ENCODE measurements at places on chromosomes 3 and 15. TPM values are rescaled to one million over a fixed set of nuclear protein-coding genes. Genes with fewer than 3 reads are reported as not detected.

GRCh38 chr15:50860824-50861223, 47.7 kb upstream of the AP4E1 start:
- no peak for DNase-seq
- no peak overlapping the region for H3K4me3 ChIP-seq
- H3K27ac ChIP-seq: no peak overlapping the region
- H3K4me1 ChIP-seq: peaks cover 12% of the 10 kb centered on the region
- H3K27me3 ChIP-seq: no peaks in the 10 kb centered on the region

DNA sequence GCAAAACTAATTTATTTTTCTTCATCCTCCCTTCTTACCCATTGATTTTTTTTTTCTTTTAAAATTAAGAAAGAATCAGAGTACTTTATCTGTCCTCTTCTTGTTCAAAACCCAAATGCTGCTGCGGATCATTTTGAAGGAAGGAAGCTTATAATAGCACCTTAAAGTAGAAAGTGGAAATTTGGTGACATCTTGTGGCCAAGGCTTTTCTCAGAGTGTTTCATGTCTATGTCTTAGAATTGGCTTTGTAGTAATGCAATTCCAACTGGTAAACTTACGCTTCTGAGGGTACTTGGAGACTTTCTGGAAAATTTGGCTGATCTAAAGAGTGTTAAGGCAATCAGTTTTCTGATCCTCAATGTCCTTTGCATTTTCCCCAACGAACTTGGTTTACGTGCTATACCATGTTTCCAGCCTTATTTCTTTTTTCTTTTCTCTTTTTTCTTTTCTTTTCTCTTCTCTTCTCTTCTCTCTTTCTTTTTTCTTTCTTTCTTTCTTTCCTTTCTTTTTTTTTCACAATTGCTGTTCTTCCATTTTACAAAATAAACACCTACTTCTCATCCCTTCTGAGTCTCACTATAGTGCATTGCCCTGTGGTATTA, 30.7 kb downstream of the C3orf38 start:
- H3K4me3 ChIP-seq: no peak overlapping the region
- no peak overlapping the region for H3K27ac ChIP-seq
- no peaks in the 10 kb centered on the region for H3K27me3 ChIP-seq
- H3K4me1 ChIP-seq: no peaks in the 10 kb centered on the region
- no peaks in the 10 kb centered on the region for H3K36me3 ChIP-seq
- DNase-seq: no peak

DNA sequence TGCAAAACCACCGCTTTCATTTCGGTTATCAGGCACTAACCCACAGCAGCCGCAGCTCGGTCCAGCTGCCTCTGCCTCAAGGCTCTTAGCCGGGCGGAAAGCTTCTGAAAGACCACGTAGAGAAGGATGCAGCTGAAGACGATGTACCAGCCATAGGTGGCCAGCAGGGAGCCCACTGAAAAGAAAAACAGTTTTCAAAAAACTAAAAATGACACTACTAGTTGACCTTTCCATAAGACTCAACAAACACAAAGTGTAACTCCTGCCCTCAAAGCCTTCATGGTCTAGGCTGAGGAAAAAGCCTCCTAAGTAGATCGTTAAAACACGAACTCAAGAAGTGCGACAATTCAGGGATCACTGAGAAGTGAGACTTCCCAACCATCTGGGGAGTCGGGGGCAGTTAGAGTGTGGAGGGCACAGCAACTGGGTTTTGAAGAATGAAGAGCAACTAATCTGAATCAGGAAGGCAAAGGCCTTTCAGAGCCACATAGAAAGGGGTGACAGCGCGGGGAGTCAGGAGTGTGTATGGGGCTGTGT, 716 bp downstream of the SELENOS start:
- no peak for DNase-seq
- H3K36me3 ChIP-seq: peaks cover 42% of the 10 kb centered on the region
- H3K27me3 ChIP-seq: no peaks in the 10 kb centered on the region
- H3K4me3 ChIP-seq: peak overlapping the region; percentile 87

GRCh38 chr3:144875211-144875610, 903.6 kb downstream of the DIPK2A start:
- H3K27me3 ChIP-seq: no peaks in the 10 kb centered on the region
- no peak for DNase-seq
- no peak overlapping the region for H3K27ac ChIP-seq
- no peaks in the 10 kb centered on the region for H3K36me3 ChIP-seq
- H3K4me1 ChIP-seq: no peaks in the 10 kb centered on the region

- H3K27me3 ChIP-seq: no peaks in the 10 kb centered on the region
- no peaks in the 10 kb centered on the region for H3K4me1 ChIP-seq
- no peak for DNase-seq
- no peak overlapping the region for H3K4me3 ChIP-seq
- no peak overlapping the region for H3K27ac ChIP-seq
Measured at GRCh38 chr15:60091157-60091556, 87.0 kb downstream of the FOXB1 start.

DNA sequence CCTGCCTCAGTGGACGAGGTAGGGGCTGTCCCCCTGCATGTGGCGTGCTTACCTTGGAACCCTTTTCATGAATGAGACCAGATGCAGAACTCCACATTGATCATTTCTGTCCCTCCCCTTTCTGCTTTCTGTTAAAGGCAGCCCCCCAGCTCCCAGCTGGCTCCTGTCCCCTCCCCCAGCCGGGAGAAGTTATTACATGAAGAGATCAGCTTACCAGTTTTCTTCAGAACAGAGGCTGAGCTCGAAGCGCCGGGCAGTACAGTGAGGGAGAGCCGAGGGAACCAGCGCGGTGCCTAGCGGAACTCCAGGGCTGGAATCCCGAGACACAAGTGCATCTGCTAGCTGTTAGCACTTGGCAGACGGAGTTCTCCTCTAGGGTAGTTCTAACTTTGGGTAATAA, 263.3 kb upstream of the NR2E3 start:
- no peak for DNase-seq
- H3K27me3 ChIP-seq: no peaks in the 10 kb centered on the region
- H3K4me3 ChIP-seq: peak overlapping the region; percentile 55
- no peak overlapping the region for H3K27ac ChIP-seq
- H3K36me3 ChIP-seq: no peaks in the 10 kb centered on the region

GRCh38 chr3:47291158-47291753, 8.5 kb downstream of the KLHL18 start:
- DNase-seq: no peak
- H3K4me3 ChIP-seq: no peak overlapping the region
- no peaks in the 10 kb centered on the region for H3K4me1 ChIP-seq
- no peaks in the 10 kb centered on the region for H3K27me3 ChIP-seq

DNA sequence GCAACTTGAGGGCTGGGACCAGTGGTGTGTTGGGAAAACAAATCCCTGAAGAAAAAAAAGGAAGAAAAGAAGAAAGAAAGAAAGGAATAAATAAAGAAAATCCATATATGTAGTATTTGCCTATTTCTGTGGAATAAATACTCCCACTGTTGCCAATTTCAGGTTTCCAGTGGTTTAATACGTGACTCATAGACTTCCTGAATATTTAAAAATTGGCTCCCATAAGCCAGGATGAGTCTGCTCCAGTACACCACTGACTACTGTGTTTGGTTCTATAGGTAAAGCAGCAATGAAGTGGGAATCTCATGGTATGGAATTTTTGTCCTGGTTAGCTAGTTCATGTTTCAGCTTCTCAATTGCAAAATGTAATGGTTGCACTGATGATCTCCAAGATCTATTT, 31.6 kb downstream of the PYDC2 start:
- H3K4me3 ChIP-seq: no peak overlapping the region
- H3K27me3 ChIP-seq: no peaks in the 10 kb centered on the region
- no peaks in the 10 kb centered on the region for H3K4me1 ChIP-seq
- H3K27ac ChIP-seq: no peak overlapping the region

GRCh38 chr3:151912028-151912427, 38.6 kb downstream of the SUCNR1 start:
- no peak overlapping the region for H3K4me3 ChIP-seq
- peaks cover 9% of the 10 kb centered on the region for H3K4me1 ChIP-seq
- H3K27ac ChIP-seq: peak overlapping the region; percentile 7
- DNase-seq: no peak
- H3K27me3 ChIP-seq: no peaks in the 10 kb centered on the region
- H3K36me3 ChIP-seq: no peaks in the 10 kb centered on the region

- DNase-seq: no peak
- no peaks in the 10 kb centered on the region for H3K27me3 ChIP-seq
- H3K36me3 ChIP-seq: no peaks in the 10 kb centered on the region
- H3K4me1 ChIP-seq: peaks cover 21% of the 10 kb centered on the region
- no peak overlapping the region for H3K4me3 ChIP-seq
Measured at GRCh38 chr3:16151109-16151508, 23.4 kb upstream of the GALNT15 start.

DNA sequence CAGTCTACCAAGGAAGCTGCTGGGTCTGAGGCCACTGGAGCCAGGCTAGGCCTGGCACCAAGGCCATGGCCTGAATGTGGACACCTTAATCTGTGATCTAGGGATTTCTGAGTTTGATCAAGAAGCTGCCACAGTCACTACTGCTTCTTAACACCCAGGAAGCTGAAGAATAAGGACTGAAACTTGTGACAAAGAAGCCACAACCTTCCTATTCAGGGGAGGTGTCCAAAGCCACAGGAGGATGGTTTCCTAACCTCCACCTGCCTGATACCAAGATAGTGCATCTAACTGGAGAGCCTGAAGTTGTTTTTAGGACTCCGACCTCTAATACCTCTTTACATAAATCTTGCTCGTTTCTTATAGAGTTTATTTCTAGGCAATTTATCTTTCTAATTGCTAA, 5.5 kb upstream of the ANO10 start:
- no peak overlapping the region for H3K27ac ChIP-seq
- no peak for DNase-seq
- peaks cover 6% of the 10 kb centered on the region for H3K4me1 ChIP-seq
- no peak overlapping the region for H3K4me3 ChIP-seq
- H3K27me3 ChIP-seq: no peaks in the 10 kb centered on the region

The MYZAP gene
- total RNA-seq: 6.8 TPM

The TAMM41 gene
- total RNA-seq: 14.5 TPM
